ENCODE measurements at places on chromosomes 12 and 14.

- DNase-seq = no peak
Measured at GRCh38 chr14:104805326-104805678, 4.4 kb downstream of the ZBTB42 start.

GRCh38 chr12:120006258-120006975, 17.4 kb downstream of the BICDL1 start:
- DNase-seq = no peak

GRCh38 chr14:105430042-105430441, 10.4 kb downstream of the MTA1 start:
- no peak for DNase-seq

DNA sequence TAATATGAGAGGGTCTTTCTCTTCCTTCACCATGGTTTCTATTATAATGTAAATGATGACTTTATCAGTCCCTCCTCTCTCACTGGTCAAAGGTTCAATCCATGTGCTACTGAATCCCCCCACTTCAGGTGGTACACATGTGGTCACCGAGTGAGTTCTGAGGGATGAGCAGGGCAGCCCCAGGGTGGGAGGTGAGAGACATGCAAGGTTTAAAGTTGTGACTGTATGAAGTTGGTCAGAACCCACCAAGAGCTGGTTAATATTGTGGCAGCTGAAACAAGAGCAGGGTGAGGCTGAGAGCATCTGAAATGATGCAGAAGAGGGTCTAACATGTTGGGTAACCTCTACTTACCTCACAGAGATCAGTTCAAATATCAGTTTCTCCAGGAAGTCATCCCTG, 444.7 kb upstream of the FBXO33 start:
- no peak for DNase-seq

- peak; percentile 59 for DNase-seq
Measured at GRCh38 chr12:24554612-24555295, 394.1 kb downstream of the BCAT1 start.

DNA sequence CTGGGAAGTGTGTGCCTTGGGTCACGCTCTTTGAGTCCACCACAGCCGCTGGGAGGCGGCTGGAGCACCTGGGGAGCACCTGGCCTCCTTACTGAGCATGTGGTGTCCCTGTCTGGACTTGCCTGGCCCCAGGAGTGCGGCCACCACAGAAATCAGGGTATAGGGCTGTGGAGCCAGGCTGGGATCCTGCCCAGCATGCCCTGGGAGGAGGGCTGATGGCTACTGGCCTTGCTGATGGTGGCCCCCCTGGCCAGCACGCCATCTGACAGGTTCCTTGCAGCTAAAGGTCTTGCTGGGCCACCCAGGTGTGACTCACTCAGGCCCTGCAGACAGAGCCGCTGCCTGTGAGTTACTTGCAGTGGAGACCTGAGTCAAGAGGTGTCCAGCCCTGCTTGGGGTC, 6.0 kb downstream of the ULK1 start:
- DNase-seq = peak; percentile 47

DNA sequence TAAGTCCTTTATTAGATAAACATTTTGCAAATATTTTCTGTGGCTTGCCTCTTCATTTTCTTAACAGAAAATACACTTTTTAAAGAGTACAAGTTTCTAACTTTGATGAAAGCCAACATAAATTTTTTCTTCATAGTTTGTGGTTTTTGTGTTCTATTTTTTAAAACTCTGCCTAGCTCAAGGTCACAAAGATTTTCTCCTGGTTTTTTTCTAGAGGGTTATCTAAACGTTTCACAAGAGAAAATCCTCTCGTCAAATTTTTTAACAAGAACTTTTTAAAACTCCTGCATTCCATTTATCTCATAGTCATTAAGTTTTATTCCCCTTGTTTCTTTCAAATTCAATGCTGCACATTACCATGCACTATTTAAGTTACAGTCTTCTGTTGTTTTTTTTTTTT, 8.2 kb downstream of the AREL1 start:
- no peak for DNase-seq

- no peak for DNase-seq
Measured at GRCh38 chr12:93134175-93134890, 205.2 kb upstream of the EEA1 start.
